SJSA1 (cell line): ENCODE measurements at places on chromosomes 4 and X. TPM values are rescaled to one million over a fixed set of nuclear protein-coding genes. Genes with fewer than 3 reads are reported as not detected.

DNA sequence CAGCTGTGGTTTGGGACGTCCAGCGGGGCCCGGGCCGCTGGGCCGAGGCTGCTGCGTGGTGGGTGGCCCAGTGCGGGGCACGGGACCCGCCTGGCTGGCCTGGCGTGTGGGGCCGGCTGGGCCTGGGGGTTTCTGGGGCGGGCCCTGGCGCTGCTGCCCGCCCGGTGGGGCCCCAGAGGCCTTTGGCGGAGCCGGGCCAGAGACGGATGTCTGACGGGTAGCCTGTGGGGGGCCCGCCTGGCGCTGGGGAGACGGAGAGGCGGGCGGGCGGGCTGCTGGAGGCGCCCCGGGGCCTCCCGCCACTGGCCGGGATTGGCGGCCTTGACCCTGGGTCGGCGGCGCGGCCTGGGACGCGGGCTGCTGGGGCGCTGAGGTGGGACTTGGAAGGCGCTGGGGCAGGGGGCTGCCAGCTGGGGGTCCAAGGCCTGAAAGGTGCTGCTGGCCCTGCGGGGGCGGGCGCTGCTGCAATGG is 8.1 kb upstream of the TIMP1 start:
- DNase-seq, result peak; percentile 68

DNA sequence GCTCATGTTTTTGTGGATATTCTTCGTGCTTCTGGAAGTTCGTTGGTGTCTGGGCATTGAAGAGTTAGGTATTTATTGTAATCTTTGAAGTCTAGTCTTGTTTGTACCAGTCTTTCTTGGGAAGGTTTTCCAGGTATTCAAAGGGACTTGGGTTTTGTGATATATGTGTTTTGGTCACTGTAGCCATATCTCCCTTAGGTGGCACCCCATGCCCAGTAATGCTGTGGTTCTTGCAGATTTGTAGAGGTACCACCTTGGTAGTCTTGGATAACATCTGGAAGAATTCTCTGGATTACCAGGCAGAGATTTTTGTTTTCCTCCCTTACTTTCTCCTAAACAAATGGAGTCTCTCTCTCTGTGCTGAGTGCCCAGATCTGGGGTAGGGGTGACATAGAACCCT is 184.1 kb downstream of the TEX13C start:
- DNase-seq, result no peak

Gene CRMP1
- total RNA-seq, result not detected in 2 replicates

DNA sequence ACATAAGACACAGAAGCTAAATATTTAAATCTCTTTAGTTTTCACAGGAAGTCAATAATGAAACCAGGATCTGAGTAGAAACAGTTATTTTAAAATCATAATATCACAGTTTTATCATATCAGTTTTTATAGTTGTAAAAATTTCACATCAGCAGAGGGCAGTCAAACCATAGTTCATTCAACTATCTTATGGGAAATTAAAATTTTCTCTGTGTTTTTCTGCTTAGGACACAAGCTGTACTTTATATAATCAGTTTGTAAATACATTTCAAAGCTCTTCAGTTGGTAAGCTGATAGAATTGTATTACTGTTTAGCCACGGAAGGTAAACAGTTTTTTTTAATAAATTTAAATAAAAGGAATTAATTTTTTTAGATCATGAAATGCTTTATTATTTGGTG is 204.8 kb upstream of the NUDT6 start:
- DNase-seq, result peak; percentile 20

Gene UBL4A
- 23.7 and 39.1 TPM in 2 replicates for total RNA-seq

DNA sequence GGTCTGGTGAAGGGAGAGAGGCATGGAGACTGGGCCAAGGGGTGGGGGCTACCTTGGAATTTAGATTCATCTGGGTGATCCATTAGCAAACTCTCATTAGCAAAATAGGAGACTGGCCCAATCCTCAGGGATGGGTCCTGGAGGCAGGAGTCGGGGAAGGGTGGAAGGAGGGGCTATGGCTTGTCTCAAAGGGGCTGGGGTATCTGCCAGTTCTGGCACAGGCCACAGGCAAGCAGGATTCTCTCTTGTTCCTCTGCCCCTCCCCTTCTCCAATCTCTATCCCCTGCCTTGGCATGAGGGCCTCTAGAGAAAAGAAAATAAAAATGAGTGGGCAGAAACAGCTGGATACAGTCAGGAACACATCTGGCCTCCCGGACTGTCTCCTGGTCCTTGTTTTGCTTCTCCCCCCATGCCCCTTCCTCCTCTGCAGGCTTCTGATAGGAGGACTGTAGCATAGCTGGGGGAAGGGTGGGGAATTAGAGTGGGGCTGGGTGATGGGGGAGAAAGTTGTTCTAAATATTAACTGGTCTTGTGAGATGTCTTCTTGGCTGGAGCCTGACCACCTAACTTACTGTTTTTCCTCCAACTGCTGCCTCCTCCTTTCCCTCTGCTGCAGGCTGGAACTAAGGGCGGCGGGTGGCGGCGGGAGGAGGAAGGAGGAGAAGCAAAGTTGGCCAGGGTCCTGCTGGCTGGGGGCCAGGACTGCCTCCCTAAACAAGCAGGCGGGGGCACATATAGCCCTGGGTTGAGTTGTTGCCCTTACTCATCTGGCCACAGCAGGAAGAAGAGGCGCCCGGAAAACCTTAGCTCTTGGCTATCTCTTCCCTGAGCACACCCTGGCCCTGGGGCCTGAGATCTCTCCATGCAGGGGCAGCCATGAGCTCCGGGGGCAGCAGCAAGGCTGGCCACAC is 53.3 kb upstream of the LAS1L start:
- DNase-seq, result peak; percentile 49

GRCh38 chr4:184612074-184612473 is 37.2 kb downstream of the CASP3 start:
- DNase-seq, result no peak

Gene TRAM1L1
- total RNA-seq, result 5.3 and 5.7 TPM in 2 replicates

DNA sequence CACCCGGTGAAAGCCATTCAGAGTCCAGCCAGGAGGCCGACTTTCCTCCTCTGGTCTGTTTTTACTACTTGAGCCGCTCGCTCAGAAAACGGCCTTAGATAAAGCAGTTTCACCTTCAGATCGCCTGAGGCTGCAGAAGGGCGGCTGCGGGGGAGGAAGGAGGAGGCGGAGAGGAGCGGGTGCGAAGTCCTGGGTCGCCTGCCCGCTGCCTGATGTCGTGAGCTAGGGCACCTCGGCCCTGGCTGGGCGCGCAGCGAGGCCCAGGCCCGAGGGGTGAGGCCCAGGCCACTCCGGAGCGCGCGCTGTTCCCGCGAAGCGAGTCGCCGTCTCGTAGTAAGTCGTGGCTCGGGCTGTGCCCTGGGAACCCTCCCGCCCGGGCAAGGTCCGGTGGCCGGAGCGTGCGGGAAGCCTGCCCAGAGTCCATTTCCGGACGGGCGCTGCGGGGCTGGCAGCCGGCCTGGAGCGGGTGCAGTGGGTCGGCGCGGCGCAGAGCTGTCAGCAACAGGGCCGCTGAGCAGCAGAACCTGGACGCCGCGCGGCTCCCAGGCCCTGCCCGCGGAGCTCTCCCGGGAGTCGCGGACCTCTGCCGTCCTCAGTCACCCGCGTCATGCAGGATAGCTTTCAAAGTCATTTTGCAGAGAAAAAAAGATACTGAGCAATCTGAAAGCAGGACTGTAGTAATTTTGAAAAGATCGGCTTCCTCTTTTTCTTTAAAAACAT is 18.6 kb downstream of the TRIM2 start:
- DNase-seq, result peak; percentile 76

GRCh38 chr4:123244137-123244536 is 152.5 kb upstream of the SPRY1 start:
- DNase-seq, result no peak

Gene PSAPL1
- total RNA-seq, result not detected in 2 replicates

DNA sequence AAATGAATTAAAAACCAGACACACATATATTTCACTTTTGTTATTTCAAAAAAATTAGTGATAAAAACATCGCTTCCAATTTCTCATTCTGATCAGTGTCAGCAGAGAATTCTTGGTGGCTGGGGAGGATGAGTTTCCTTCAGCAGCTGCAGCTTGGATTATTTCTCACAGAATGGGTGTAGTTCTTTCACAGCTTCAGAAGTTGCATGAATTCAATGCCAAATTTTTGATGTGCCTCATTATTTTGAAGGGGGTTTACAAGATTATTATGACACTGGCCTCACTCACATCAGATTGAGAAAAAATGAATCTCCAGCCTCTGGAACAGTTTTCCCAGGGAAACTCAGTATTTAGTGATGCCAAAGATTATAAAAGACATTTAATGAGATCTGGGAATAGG is 184.9 kb upstream of the WDFY3 start:
- no peak for DNase-seq

DNA sequence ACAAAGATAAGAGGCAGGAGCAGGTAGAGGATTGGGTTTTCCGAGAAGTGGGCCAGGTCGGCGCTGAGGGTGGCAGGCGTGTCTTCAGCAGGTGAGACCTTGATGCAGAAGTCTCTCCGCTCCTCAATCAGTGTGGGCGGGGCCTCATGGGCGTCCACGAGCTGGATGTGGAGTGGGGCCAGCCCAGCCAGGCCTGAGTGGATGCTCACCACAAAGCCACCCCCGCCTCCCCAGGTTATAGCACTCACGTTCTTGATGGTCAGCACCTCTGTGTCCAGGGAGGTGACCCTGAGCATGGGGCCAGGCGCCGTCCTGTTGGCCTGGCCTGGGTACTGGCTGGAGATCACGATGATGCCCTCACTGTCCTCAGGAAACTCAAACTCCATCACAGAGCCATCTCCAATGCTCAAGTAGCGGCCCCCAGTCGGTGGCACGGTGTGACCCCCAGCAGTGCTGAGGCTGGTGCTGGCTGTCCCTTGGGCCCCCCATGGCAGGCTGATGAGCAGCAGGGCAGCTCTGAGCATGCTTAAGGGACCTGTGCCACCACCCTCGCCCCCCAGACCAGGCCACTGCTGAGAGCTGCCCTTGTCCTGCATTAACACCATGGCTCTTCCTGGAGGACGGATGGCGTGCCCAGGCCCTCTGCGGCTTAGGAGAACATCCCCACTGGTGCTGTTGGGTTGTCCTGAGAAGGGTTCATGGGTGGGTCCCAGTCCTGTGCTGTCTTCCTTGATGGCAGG is 1.9 kb downstream of the SLC10A3 start:
- no peak for DNase-seq

Gene DCLK2
- 5.2 and 5.7 TPM in 2 replicates for total RNA-seq

- DNase-seq, result no peak
These were observed 14.2 kb upstream of the PJA1 start for GRCh38 chrX:69179380-69179911.

GRCh38 chr4:185771711-185772390 is 40.1 kb downstream of the SORBS2 start:
- DNase-seq, result no peak

DNA sequence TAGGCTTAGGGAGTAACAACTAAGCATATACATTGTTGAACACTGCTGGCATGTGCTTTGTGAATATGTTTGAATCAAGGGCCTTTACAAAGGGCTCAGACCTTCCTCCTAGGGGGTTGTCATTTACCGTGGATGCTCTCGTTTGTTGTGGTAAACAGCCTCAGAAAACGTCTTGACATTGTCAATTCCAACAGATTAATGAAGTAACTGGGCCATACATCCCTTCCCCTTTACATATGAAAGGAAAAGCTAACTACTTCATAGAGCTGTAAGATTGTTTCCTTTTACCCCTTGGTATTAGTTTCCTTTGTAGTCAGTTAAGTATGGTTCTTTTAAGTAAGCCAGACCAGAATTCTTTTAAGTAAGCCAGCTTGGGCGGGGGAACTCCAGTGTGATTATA is 42.9 kb downstream of the FAT4 start:
- no peak for DNase-seq

Gene CXorf65
- not detected in 2 replicates for total RNA-seq

Gene MID2
- total RNA-seq, result 5.6 and 11.6 TPM in 2 replicates

GRCh38 chrX:109840585-109840984 is 107.5 kb upstream of the ACSL4 start:
- peak; percentile 68 for DNase-seq

Gene KIT
- not detected in 2 replicates for total RNA-seq

- no peak for DNase-seq
These were observed 695 bp upstream of the PIGA start for GRCh38 chrX:15336023-15336413.

GRCh38 chrX:153460826-153461225 is 9.6 kb downstream of the HAUS7 start:
- no peak for DNase-seq
